ENCODE measurements at places on chromosomes 5 and 9. TPM values are rescaled to one million over a fixed set of nuclear protein-coding genes. Genes with fewer than 3 reads are reported as not detected.
A peak's percentile ranks its signal among the peaks of the same experiment; 100 is the strongest.

DNA sequence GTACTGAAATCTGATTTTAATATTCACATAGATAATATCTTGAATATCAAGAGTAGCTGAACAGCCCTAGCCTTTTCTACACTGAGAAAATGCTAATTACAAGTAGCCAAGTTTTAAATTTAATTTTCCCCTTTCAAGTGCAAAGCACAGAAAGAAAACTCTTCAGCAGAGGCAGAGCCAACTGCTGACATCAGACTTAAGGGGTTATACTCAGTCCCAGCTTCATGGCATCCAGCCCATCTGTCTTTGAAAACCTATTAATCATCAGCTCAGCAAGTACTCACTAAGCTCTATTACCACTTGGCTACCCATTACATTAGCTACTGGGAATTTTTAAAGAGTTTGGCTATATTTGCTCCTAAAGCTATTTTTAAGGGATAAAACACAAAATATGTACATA is 220.5 kb downstream of the SLC12A2 start:
- DNase-seq: peak; percentile 88

Gene IL3
- not detected for total RNA-seq

- peak; percentile 59 for DNase-seq
Observed at GRCh38 chr5:134547579-134547978, 22.1 kb downstream of the JADE2 start.

Gene FGFR4
- 0.79 TPM for total RNA-seq

Gene COL23A1
- total RNA-seq: 0.13 TPM

Gene AK3
- total RNA-seq: 59.5 TPM

Measured in bronchial epithelial cell (primary cell).